HCT116 (cell line): ENCODE measurements at places on chromosomes 4 and X.

DNA sequence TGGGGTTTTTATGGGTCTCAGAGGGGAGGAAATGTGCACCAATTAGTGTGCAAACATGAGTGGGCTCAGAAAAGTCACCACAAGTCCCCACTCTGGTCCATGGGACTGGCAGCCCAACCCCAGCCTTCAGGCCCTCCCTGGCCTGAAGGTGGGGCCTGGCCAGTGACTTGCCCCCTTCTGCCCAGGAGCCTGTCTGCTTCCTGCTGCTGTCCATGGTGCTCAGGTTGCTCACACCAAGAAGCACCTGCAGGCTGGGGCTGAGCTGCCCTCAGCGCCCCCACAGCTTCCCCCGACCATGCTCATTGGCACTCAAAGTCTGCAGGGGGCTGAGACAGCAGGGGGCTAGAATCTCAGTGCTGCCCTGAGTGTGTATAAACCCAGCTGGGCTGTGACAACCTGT is 30.6 kb upstream of the GC start:
- DNase-seq: no peak

GRCh38 chr4:186881521-186882220 is 158.0 kb upstream of the FAT1 start:
- peak; percentile 84 for DNase-seq

DNA sequence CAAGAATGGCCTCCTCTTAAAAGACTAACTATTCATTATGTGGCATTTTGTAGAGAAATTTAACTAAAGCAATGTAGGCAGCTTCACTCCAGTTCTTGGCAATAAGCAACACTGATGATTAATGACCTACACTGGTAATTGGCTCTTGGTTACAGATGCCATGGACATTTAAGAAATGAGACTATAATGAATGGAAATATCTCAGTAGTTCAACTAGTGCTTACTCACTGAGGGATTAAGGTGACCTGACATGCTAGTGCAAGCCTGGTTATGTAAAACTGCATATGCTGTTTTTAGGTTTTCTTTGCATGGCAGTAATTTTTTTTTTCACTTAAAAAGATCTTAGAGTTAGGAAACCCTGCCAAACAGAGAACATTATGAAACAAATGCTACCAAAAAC is 152.7 kb upstream of the AADAT start:
- DNase-seq: no peak

GRCh38 chr4:73181231-73181630 is 77.4 kb downstream of the ANKRD17 start:
- no peak for DNase-seq

GRCh38 chr4:142856576-142856975 is 10.5 kb upstream of the INPP4B start:
- DNase-seq: no peak

- peak; percentile 44 for DNase-seq
Observed at GRCh38 chr4:56821381-56822243, at the start of gene SPINK2. Gene SPINK2 (minus strand): TSS chr4:56821701. CDS start chr4:56821662, 39 bp downstream.

DNA sequence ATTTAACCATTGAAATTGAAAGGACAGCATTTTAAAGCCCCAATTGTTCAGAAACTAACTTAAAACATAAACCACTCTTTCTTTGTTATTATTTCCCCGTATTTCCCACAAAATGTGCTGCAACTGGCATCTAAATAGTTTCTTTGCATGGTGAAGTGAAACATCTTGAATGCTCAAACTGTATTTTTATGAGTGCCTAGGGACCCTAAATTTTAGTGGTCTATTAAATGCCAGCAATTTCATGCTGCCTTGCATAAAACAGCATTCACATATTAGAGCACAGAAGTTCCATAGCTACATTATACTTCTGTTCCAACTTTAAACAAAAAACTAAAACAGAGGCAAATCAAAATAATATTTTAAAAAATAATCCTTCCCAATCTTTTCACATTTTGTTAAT is 5.4 kb downstream of the RAB28 start:
- DNase-seq: no peak

- DNase-seq: no peak
Observed at GRCh38 chrX:26050099-26050498, 88.0 kb upstream of the MAGEB18 start.

DNA sequence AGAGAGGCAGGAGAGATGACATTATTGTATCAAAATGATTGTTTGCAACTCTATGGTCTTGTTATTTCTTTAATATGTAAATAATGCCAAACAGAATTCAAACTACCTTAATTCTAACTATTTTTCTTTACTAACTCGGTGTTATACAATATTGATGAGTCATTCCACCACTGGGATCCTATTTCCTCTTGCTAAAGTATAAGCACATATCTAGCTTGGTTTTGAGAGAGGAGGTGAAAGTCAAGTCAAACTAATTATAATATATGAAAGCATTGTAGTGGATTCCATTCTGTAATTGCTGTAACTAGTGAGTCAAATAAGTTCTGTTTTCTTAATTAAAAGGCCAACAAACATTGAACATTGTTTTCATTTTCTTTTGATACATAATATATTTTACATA is 837.6 kb downstream of the PDHA2 start:
- DNase-seq: no peak

GRCh38 chr4:102723511-102723910 is 37.3 kb downstream of the MANBA start:
- DNase-seq: no peak
